Activated CD4-positive, alpha-beta T cell treated with anti-CD3 and anti-CD28 coated beads, Interleukin-2, amount 10 ng/mL, durations not matched to agents 24 days and 14 days (primary cell): ENCODE measurements at places on chromosomes 3 and 15.

- DNase-seq = peak; percentile 66
Observed at GRCh38 chr15:80567721-80568157, 127.4 kb upstream of the ABHD17C start.

DNA sequence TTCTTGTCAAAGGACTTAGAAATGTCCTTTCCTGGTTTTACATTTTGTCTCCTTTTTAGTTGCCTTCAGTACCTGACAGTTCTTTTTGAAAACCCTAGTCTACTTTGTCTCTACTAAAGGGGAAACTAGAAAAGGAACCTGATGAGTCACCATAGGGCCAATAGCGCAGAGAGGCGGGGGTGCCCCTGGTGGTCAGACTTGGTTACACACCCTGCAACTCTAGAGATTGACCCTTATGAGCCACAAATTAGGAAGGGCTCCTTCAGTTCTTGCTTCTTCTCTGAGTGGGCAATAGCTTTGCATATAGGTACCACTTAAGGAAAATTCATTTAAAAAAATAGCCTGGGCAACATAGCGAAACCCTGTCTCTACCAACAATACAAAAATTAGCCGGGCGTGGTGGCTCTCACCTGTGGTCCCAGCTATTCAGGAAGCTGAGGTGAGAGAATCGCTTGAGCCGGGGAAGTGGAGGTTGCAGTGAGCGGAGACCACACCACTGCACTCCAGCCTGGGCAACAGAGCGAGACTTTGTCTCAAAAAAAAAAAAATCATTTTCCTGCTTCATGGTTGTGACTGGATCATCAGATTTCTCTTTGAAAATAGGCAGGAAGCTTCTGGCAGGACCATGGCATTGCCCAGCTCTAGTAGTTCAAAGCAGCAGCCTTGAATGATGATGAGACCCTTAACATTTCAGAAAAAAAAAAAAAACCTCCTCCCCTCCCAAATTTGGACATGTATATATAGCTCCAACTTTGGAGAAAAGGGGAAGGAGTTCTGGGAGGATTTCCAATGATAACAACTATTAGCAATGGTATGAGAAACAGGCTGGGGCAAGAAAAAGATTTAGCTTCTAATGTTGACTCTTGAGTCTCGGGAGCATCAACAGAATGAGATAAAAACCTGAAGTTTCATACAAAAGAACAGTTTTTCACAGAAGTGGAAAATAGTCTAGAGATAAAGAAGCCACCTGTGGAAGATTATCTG, 45.2 kb upstream of the RASA2 start:
- peak; percentile 90 for DNase-seq

GRCh38 chr3:101778385-101779046, 495 bp upstream of the NXPE3 start:
- DNase-seq = no peak

DNA sequence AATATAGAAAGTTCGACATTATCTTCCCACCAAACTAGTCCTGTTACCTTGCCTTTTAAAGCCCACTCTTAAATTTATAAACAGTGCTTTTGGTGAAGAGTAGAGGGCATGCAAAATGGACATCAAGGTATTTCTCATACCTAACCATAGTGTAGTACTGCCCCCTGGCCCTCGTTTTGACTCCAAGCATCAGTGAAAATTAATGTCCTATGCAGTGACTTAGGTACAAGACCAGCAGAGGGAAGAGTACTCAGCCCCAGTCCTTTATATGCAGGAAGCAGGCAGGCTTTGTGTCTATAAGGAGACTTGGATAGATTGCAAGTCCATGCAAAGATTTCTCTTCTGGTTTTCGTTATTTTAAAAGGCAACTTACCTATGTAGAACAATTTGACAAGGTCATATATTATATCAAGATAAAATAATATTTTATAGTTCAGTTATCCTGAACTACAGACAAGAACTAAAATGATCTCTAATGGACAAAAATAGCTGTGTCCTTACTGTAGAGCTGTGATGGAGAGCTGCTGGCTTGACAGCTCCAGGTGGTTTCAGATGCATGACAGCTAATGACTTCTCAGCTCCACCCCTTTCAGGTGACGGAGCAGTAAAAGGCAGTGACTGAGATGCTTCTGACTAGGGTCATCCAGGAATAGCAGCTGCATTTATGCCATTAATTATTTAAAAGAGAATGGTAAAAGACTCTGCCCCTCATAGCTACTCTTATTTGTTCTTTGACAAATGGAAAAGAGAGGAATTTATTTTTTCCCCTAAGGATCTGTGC, 646.1 kb downstream of the SQOR start:
- DNase-seq = no peak

DNA sequence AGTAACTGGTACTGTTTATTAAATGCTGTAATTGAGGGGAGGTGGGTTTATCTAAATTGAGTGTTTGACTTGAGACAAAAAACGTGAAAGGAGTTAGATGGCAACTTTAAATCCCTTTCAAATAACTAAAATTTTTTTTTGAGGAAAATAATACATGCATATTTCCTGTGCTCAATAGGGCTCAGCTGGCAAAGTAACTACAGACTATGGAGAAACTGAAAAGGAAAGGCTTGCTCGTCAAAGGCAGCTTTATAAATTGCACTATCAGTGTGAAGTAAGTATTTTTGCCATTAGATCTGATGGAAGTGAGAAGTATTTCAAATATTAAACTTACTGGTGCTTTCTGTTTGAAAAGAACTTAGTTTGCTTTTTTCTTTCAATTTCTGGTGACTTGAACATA, 72.2 kb downstream of the DZIP3 start:
- DNase-seq = no peak

GRCh38 chr15:101620671-101621070, 31.5 kb downstream of the TM2D3 start:
- no peak for DNase-seq

DNA sequence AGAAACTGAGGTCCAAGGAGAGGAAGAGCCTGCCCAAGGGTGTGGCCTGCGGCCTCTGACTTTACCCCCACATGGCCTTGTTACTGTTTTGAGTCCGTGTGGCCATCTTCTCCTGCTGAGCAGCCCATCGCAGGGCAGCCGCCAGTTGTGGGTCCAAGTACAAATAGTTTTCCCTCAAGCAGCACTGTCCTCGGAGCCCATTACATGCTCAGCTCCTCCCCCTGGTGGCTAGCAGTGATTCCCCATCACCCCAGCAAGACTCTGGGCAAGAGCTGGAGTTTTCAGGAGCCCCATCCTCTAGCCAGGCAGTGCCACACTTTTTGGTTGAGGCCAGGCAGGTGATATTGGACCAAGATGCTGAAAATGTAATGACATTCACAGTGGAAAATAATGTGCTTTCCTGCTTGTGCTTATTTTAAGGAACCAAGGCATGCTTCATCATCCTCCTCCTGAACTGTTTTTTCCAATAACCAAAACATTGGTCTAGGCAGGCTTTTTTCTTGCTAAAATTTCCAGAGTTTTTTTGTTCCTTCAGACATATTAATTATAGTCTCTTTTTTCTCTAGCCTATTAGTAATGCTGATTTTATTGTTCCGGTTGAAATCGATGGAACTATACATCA, 23.2 kb upstream of the VILL start:
- peak; percentile 90 for DNase-seq

DNA sequence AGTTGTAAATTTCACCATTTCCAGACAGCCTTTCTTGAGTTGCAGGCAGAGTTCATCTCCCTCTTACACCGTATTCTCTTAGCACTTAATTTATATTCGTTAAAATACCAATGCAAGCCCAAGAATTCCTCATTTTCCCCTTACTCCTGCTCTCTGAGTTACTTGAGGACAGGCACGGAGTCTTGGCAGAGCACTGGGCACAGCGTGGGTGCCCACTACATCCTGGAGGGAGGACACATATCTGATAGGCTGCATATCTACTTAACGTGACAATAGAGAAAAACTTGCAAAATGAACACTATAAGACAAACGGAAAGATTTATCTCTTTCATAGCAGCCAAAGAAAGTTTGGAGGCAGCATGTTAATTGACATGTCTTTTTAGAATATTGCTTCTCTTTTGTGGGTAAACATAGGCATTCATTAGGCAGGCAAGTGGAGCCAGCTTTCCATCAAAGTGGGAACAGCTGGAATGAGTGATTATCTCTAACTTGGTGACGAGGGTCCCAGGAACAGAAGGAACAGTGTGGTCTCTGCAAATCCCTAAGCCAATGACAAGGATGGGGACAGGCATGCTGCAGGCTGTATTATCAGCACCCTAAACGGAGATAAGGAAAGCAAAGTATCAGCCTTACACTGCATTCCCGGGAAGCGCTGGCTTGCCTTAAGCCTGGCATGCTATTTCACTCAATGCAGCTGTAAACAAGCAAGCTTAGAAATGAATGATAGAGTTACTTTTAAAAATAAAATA, 116.5 kb downstream of the RTP4 start:
- DNase-seq = no peak

DNA sequence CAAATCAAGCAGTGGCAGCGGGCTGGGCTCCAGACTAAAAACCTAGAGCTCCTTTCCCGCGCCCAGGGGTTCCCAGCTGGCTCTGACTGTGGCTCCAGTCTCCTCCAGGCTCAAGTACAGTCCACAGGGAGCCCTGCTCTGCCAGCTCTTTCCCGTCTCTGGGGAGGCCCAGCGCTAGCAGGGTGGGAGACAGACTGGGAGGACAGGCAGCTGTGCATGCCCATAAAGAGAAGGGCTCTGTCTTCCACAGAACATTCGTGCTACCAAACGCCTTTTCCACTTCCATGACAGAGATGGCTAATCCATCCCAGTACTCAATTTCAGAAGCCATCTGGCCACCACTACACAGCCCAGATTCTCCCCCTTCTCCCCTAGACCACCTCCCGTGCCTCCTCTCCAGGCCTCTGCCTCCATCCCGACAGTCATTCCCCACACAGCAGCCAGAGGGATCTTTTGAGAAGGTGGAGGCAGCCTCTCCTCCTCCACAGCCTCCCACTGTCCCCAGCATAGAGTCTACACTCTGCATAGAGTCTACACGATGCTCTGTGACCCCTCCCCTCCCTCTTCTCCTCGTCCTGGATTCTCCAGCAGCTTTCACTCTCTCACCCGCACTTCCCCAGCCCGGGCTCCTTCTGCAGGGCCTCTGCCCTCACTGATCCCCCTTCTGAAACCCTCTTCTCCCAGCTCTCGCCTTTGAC, 6.8 kb upstream of the DUSP7 start:
- no peak for DNase-seq

DNA sequence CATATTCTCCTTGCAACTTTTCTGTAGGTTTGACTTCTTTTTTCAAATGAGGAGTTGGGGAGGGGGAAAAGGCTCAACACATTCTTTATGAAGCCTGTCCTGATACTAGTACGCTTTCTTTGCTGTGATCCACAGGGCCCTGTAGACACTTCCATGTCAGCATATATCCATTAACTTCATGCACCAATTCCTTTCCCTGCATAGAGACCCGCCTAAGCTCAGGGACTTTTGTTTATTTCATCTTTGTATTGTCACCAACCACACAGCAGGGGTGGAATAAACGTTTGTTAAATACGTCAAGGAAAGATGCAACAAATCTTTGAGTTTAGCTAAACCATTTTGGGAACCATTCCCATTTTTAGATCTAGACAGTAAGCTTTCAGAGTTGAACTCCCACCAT, 43.0 kb upstream of the GK5 start:
- DNase-seq = no peak

DNA sequence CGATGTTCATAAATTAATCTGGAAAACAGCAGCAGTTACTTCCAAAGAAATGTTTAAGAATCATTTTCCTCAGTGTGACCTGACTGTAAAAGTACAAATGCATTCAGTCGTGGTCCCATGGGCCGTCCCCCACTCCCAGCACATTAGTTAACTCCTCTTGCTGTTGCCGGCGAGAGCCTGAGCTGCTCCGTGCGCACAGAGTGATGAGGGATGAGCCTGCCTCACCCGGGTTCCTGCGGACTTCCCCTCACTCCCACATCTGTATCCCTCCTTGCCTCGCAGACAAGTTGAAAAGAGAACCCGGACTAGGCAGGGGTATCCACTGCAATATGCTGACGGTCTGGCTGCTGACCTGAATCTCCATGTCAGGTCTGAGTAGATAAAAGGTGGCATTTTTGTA, 861.7 kb upstream of the NR2F2 start:
- no peak for DNase-seq

DNA sequence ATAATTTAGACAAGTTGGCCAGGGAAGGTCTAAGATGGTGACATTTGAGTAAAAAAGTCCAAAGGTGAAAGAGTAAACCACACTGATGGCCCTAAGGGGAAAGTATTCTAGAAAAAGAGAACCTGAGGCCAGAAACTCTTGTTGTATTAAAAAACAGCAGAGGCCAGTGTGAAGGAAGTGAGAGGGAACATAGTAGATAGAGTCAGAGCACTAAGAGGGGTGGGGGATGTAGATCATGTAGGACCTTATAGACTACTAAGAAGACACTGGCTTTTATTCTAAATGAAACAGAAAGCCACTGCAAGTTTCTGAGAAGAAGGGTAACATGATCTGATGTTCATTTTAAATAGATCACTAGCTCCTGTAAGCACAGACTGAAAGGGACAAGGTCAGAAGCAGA, 14.5 kb downstream of the POLQ start:
- no peak for DNase-seq

- no peak for DNase-seq
Observed at GRCh38 chr3:42031808-42032480, 59.2 kb upstream of the TRAK1 start.

DNA sequence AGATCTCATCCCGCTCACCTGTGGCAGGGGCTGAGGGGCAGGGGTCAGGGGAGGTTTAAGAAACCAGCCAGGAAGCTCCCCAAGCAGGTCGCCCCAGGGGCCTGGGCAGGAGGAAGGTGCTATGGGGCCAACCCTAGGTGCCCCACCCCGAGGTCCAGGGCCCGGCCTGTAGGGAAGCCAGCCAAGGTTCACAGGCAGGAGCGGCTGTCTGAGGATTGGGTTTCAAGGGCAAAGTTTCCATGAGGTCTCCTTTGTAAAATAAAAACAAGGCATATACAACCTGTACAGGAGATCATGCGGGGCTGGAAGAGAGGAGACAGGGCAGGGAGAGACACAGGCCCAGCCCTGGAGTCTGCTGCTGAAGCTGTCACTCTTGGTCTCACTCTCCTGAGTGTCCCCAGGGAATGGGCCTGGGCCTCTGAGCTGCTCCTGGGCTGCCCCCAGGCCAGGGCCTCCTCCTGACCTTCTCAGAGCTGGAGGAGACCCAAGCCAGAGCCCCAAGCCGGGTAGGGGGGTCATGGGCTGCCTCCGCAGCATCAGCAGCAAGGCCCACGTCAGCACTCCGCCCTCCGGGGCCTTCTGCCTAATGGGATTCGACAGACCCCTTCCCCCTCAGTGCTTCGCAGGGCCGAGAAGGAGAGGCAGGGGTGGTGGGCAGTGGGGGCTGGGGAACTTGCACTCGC, 5.5 kb downstream of the CPLX3 start:
- DNase-seq = no peak

DNA sequence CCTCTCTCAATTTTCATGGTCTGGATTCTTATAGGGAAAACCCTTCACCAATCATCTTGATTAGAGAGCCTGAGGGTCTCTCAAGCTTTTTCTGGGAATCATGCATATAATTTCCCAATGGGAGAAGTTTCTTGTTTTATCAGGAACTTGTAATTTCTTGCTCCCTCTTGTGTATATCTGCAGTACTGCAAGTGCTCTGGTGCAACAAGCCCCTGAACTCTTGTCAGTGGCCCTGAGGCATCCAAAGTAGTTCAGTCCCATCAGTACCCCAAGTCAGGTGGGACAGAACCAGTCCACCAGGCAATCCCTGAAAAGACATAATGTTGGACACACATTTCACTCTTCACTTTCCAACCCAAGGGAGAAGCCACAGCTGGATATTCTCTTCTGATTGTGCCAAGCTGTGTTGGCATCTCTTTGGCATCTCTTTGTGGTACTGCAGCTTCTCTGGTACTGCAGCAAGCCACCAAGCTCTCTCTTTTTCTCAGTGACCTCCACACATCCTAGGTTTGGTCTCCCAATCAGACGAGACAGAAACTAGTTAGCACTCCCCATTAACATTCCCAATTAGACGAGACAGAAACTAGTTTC, 214.5 kb downstream of the ZIC4 start:
- DNase-seq = peak; percentile 64

GRCh38 chr3:112074616-112075497, 11.3 kb upstream of the C3orf52 start:
- peak; percentile 84 for DNase-seq
